ENCODE measurements at places on chromosomes 7 and 10.

DNA sequence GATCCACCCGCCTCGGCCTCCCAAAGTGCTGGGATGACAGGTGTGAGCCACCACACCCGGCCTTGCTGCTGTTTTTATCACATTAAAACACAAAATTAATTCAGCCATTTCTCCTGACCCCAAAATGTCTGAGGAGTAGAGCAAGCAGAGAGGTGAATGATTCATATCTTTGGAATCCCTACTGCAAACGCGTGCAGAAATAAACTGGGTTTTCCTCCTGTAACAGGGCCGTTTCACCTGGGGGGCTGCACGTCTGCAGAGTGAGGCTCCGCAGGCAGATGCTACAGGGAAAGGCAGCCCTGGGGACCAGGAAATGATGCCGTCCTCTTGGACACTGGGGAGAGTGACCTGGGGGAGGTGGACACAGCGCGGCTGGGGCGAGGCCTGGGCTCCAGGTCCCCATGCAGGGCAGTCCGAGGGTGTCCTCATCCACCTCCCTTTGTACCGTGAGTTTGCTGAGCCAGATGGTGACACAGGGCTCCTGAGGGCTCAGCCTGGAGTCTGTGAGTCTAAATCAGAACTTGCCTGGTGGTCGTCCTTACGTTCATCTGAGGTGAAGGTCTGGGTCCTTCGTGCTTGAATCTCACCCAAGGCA lies 41.9 kb downstream of the PDGFA start:
- DNase-seq: no peak

DNA sequence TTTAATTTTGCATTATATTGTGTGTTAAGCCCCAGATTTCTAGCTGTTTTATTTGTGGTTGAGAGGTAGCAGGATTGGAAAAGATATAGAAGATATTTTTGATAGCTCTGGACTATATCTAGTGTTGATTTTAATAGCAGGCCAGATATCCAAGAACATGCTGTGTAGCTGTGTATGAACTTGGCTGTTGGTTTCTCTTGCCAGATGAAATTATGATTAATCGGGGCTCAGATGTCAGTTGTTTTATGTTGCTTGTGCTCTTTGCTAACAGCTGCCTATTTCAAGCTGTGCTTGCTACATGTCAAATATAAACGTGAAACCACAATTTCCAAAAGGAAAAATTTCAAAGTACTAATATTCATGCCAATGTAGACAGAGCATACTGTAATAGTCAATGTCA lies 141.1 kb downstream of the GRM3 start:
- no peak for DNase-seq

DNA sequence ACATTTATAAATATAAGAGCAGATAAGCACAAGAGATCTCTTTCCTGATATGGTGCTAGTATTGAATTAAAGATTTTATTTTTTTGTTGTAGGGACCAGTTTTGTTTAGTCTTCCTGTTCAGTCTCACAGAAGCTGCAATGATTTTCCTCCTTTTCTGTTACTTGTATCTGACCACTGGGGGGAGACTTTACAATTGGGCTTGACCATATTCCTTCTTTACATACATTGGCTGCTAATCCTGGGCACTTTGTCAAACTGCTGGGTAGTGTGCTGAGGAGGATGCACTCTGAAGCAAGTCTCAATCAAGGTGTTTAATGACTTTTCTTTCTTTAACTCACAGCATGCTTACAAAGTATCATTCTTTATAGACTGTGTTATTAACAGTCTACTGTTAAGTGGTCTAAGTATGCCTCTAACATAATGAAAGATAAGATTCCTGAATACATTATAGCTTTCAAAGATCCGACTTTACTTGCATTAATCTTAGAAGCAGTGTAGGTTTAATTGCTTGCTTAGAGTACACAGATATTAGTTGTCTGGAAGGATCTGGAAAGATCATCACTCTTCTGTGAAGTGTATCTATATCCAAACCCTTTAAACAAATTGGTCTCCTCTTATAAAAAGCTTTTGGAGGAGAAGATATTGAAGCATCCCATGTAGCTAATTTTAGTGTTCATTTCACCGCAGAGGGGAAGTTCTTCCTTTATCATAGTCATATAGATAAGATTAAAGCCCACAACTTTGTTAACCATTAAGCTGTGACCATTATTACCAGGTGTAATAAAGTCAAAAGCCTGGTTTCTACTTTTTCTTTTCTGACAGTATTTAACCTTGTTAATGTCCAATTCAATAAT lies 3.1 kb downstream of the PALS2 start:
- DNase-seq: peak; percentile 77

DNA sequence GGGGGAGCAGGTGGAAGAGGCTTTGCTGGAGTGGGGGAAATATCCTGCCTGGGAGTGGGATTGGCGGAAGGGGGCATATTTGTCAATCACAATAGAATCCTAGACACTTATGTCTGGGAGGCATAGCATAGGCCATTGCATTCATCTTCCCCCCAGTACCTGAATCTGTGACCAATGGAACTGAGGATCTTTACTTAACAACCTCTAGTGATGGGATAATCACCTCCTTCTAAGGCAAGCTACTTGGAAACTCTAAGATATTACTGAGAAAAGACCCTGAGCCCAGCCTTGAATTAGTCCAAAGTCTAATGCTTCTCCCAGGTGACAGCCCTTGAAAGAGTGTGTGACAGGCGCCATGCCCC lies 90.7 kb downstream of the NPSR1 start:
- no peak for DNase-seq

- peak; percentile 8 for DNase-seq
These were observed 180.8 kb upstream of the CACNA2D1 start for GRCh38 chr7:82624337-82624736.

GRCh38 chr10:67033878-67034277 lies 108.0 kb downstream of the LRRTM3 start:
- no peak for DNase-seq

DNA sequence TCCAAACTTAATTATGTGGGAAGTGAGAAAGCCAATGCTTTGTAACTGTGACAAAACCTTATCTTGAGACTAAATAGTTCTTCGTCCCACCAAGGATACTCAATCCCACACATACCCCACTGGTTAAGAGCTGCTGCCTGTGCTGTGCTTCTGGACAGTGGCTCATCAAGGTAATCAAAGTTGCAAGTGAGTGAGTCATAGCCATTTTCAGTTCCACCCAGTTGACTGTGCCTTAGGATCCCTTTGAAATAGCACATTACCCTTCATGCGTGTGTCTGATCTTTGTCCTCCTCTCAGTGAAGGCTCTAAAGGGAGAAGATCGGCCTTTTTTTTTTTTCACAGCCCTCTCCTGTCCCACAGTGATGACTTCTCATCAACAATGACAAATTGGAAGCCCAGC lies 706.0 kb upstream of the AUTS2 start:
- no peak for DNase-seq

GRCh38 chr7:103824251-103824650 lies 165.2 kb downstream of the RELN start:
- peak; percentile 79 for DNase-seq

- no peak for DNase-seq
These were observed 186.5 kb upstream of the TMEM72 start for GRCh38 chr10:44724415-44725174.

DNA sequence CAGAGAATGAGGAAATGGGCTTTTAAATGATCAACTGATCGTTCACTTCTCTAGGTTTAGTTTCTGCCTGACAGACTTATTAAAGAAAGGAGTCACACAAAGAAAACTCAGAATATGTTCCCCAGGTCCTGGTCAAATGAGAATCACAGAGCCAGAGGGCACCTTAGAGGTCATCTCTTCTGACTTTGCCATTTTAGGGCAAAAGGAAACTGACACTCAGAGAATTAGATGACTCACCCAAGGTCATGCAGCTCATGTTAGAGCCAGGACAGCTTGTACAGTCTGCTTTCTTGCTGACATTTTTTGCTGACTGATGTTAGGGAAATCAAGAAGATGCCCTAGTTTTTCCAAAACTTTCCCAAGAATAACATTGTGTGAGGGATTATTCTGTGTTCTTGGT lies 312.7 kb upstream of the SP8 start:
- DNase-seq: no peak

GRCh38 chr10:125093199-125093973 lies 67.0 kb downstream of the CTBP2 start:
- peak; percentile 83 for DNase-seq

GRCh38 chr10:102243309-102243708 lies 2.0 kb upstream of the PITX3 start:
- DNase-seq: no peak

DNA sequence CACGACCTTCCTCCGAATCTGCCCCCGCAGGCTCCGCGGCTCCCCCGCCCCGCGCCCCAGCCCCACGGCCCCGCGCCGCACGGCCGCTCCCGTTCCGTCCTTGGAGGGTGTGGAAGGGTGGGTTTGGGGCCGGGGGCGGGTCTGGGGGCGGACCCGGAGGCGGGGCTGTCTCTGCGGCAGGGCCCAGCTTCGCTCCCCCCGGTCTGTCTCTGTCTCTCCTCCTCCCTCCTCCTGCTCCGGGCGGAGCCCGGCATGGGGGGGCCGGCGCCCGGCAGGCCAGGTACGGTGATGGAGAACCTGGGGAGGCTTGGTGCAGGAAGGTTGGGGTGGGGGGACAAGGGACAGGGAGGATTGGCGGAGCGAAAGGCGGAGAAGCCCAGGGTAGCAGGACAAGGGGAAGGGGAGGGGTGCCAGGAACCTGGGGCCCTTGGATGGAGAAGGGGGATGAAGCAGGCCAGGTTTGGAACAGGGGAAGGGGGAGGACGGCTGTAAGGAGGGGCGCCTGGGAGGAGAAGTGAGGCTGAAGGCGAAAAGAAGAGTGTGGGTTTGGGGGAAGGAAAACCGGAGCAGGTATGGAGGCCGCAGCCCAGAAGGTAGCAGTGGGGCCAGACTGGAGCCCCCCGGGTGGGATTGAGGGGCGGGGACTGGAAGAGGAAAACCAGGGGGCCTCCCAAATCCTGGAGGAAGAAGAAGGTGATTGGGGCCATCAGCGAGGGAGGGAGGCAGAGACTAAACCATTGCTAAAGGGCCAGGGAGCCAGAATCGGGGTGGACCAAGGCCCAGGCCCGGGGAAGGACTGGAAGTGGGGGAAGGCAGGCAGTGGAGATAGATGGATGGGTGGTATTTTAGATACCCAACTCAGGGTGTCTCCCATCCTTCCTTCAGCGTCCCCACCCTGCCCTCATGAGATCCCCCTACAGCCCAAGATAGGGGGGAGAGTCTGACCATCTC lies at the start of gene NYAP1:
Gene NYAP1 (plus strand): TSS at position 206 of the 951 bp plus-strand sequence. CDS start 1,385 bp downstream, outside the sequence.
- DNase-seq: peak; percentile 89

- no peak for DNase-seq
These were observed 63.8 kb upstream of the DOCK1 start for GRCh38 chr10:126841341-126841895.

DNA sequence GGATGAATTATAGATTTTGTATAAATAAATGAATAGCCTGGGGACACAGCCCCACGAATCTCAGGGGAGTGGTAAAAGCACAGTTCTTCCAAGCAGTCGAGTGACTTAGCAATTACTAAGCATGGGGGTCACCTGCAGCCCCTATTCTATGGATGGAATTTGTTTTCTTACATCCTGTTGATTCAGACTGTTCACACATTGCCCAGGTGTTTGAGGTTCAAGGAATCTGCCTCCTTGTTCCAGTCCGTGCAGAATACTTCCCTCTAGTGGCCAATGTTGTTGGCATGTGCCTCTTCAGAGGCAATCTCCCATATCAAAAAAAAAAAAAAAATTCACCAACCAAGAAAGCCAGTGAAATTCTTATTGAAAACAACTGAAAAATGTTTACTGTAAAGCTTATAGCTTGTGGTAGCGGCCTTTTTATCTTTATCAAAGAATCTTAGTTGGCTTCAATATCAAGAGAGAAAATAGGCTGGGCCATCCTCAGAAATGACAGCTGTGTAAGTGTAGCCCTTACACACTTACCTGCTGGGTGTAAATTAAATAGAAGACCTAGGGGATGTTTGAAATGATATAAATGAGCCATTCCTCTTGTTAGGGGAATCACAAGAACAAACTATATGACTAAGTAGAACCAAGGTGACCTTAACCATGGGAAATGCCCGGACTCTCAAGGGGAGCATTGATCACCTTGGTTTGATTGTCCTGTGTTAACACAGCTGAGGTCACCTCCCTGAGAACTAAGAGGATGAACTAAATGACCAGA lies 7.8 kb downstream of the LIPM start:
- peak; percentile 55 for DNase-seq

DNA sequence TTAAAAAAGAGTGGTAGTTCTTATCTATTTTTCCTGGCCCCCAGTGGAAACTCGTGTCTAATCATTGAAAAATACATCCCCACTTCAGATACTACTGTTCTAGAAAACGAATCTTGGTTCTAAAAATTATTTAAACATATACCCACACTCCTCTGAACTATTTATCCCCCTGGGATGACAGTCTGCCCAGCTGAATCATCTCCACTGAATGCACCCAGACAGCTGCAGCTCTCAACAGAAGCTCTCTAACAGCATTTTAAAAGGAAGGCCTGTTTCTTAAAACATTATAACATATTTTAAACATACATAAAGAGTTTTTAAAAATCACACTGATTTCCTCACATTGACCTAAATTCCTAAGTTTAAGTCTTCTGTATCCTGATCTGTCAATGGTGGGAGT lies 544.6 kb upstream of the PHF14 start:
- DNase-seq: peak; percentile 64

DNA sequence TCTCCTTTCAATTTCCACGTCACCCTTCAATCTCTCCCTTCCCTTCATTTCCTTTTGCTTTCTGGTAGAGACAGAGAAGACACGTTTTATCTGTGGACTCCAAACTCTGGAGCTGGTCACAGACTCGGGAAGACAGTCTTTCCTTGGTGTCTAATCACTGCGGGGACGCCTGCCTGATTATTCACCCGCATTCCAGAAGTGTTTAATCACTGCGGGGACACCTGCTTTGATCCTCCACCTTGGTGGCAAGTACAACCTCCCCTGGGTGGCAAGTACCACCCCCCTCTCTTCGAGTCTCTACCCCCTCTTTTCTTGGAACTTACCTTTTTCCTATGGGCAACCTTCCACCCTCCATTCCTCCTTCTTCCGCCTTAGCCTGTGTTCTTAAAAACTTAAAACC lies 15.3 kb upstream of the LRRC61 start:
- no peak for DNase-seq

- peak; percentile 73 for DNase-seq
These were observed 45.6 kb upstream of the CFAP46 start for GRCh38 chr10:132987671-132988571.

GRCh38 chr10:109982123-109982522 lies 25.7 kb upstream of the ADD3 start:
- DNase-seq: no peak

GRCh38 chr10:131092876-131093275 lies 218.6 kb downstream of the TCERG1L start:
- no peak for DNase-seq
